CD4-positive, alpha-beta T cell treated with Interleukin-2 at 100 ng/mL for 4 hours (primary cell): ENCODE measurements at places on chromosomes 6 and 20.

- DNase-seq = no peak
Observed at GRCh38 chr20:1724901-1725300, 67.3 kb upstream of the SIRPG start.

GRCh38 chr20:9036593-9036992, 32.3 kb upstream of the PLCB4 start:
- DNase-seq = no peak

- no peak for DNase-seq
Observed at GRCh38 chr6:12818324-12818723, 101.8 kb downstream of the PHACTR1 start.

GRCh38 chr6:164014346-164015087, 600.0 kb downstream of the QKI start:
- DNase-seq = no peak

DNA sequence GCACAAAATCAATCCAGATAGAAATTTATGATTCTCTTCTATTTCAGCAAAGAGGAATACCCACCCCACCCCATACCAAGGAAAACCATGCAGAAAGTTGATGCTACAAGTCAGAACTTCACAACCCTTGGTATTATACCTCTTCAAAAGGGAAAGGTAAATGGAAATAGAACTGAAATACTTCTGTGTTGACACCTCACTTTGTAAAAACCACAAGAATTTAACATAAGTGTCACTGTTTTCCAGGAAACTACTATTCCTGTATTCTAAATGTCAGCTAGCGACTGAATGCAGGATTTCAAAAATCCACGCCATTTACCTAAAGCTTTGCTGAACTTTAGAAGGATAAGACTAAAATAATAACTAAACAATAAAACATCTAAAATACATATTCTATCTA, 3.6 kb downstream of the CPNE1 start:
- peak; percentile 46 for DNase-seq

GRCh38 chr20:5657876-5658200, 92.4 kb upstream of the SHLD1 start:
- DNase-seq = no peak

GRCh38 chr6:49743429-49743828, 759 bp downstream of the CRISP3 start:
- no peak for DNase-seq
